ENCODE measurements at places on chromosomes 1 and 21. TPM values are rescaled to one million over a fixed set of nuclear protein-coding genes. Genes with fewer than 3 reads are reported as not detected.

ARHGAP30 gene
- 165 TPM for total RNA-seq

PTPRC gene
- total RNA-seq, result 458 TPM

SLC45A1 gene
- 0.49 TPM for total RNA-seq

KIF17 gene
- 0.25 TPM for total RNA-seq

STIL gene
- total RNA-seq, result 36.0 TPM

FCRL1 gene
- total RNA-seq, result not detected

CDC42BPA gene
- 7.8 TPM for total RNA-seq

UBL4B gene
- not detected for total RNA-seq

CATSPER4 gene
- not detected for total RNA-seq

All from activated CD4-positive, alpha-beta T cell treated with anti-CD3 and anti-CD28 coated beads for 36 hours (primary cell).